ENCODE measurements at places on chromosomes 6 and 20. TPM values are rescaled to one million over a fixed set of nuclear protein-coding genes. Genes with fewer than 3 reads are reported as not detected.

C4A gene
- polyA plus RNA-seq: 6.5 TPM

MOCS1 gene
- 4.5 TPM for polyA plus RNA-seq

PLEKHG1 gene
- polyA plus RNA-seq: 12.3 TPM

RUNX2 gene
- polyA plus RNA-seq: 1.1 TPM

SLC22A1 gene
- 1.1 TPM for polyA plus RNA-seq

PSORS1C1 gene
- polyA plus RNA-seq: 0.12 TPM

MAFB gene
- polyA plus RNA-seq: 7.4 TPM

Data from muscle of back (tissue), 13 donors.